ENCODE measurements at places on chromosomes 13 and 19. TPM values are rescaled to one million over a fixed set of nuclear protein-coding genes. Genes with fewer than 3 reads are reported as not detected.

Gene ARHGAP35
- total RNA-seq, result 29.3 TPM

Gene CERS4
- total RNA-seq, result not detected

Gene RGS9BP
- 0.69 TPM for total RNA-seq

Gene TMEM59L
- 0.26 TPM for total RNA-seq

Gene LPAR2
- total RNA-seq, result 1.4 TPM

Gene CYP2S1
- not detected for total RNA-seq

Gene MCEMP1
- total RNA-seq, result not detected

Gene ZNF90
- total RNA-seq, result 0.11 TPM

Gene MYO1F
- 0.13 TPM for total RNA-seq

Gene PRR22
- 2.9 TPM for total RNA-seq

Gene GIPC3
- 0.06 TPM for total RNA-seq

Gene SELENOV
- not detected for total RNA-seq

Gene MEF2B
- total RNA-seq, result 0.17 TPM

Gene MAST1
- not detected for total RNA-seq

Gene PNPLA6
- 64.7 TPM for total RNA-seq

Gene MTUS2
- total RNA-seq, result not detected

Gene RDH8
- not detected for total RNA-seq

Gene YIPF2
- 72.4 TPM for total RNA-seq

Gene COX6B2
- not detected for total RNA-seq

Gene LILRA1
- not detected for total RNA-seq

Gene LRRC4B
- not detected for total RNA-seq

Gene OR7C1
- total RNA-seq, result 0.06 TPM

Gene NLRP4
- total RNA-seq, result not detected
